Naive thymus-derived CD8-positive, alpha-beta T cell (primary cell): ENCODE measurements at places on chromosomes 1 and 21.

GRCh38 chr21:36104317-36105300 lies 30.3 kb upstream of the CBR3 start:
- peak; percentile 61 for DNase-seq

DNA sequence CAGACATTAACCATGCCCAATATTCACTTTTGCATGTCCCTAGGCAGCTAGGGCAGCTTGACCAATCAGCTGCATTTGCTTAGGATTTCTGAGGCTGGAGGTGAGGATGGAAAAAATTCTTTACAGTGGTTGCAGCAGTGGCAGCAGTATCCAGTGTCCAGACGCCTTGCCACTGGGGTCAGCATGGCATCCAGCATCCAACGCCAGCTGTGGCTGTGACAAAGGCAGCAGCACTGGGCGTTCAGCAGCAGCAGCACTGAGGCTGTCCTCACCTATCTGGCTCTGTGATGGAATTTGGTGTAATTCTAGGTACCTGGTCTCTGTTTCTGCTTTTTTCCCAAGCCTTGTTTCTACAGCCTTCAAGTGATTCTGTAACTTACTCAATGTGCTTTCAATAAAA lies 15.5 kb downstream of the RHBDL2 start:
- no peak for DNase-seq

DNA sequence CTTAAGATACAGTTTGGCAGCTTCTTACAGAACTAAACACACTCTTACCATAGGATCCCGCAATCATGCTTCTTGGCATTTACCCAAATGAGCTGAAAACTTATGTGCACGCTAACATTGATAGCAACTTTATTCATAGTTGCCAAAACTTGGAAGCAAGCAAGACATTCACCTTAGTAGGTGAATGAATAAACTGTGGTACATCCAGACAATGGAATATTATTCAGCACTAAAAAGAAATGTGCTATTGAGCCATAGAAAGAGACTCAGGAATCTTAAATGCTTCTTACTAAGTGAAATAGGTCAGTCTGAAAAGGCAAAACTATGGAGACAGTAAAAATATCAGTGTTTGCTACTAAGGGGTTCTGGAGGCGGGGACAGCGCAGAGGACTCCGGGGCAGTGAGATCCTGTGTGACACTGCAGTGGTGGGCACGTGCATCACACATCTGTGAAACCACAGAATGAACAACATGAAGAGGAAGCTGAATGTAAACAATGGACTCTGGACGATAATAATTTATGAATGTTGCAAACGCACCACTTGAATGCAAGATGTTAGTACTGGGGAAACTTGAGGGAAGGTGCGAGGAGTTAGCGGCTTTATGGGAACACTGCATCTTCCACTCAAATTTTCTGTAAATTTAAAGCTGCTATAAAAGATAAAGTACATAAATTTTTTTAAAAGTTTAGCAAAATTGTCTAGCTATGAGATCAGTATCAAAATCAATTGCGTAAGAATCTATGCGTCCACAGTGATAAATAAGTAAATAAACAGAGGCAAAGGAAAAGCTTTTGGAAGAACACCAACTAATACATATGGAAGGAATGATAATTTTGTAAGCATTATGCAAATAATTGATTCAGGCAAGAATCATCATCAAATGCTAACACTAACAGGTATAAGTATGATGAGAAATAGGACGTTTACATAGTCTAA lies 15.4 kb upstream of the SPATC1L start:
- no peak for DNase-seq

DNA sequence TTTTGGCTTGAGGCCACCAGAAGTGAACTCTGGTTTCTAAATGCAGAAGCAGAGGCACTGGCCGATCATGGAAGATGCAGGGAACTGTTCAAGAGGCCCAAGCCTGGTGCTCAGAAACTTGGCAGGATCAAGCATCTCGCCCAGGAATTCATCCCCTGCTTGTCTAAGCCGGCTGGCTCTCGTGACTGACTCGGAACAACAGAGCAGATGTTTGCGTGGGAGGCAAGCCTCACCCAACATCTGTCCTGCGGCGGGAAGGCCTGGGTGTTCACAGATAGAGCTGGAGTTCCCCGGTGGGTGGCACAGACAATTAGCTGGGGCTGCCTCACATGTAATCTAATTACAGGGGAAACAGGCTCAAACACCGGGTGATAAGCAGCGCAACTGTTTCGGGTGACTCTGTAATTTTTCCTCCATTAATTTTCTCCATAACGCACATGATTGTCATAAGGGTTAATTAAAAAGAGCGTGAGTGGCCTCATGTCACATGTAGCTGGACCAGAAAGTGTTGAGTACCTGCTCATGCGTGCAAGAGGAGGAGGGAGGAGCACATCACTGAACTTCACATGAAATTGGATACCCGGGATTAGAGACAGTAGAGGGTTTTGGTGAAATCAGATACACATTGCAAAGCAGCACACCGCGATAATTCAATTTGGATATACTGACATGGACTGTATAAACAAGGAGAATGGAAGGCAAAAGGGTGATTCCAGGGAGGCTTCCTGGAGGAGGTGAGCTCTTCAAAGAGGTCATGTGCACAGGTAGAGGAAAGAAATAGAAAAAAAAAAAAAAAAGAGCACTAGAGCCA lies 180.0 kb downstream of the ETS2 start:
- no peak for DNase-seq
